Heart right ventricle (tissue), 16 donors: ENCODE measurements at places on chromosomes 7 and 10. TPM values are rescaled to one million over a fixed set of nuclear protein-coding genes. Genes with fewer than 3 reads are reported as not detected.

The KCNH2 gene
- total RNA-seq: 95.6 TPM

The AS3MT gene
- 15.3 TPM for total RNA-seq

The CTNNA3 gene
- total RNA-seq: 195 TPM

The FEZF1 gene
- not detected for total RNA-seq

The FXYD4 gene
- total RNA-seq: not detected

The SPDYE9 gene
- not detected for total RNA-seq

The MACC1 gene
- 0.79 TPM for total RNA-seq

The CPED1 gene
- 24.3 TPM for total RNA-seq

The PDK4 gene
- total RNA-seq: 236 TPM

The AKR1B1 gene
- 199 TPM for total RNA-seq

The DGKI gene
- 1.5 TPM for total RNA-seq

The MYO1G gene
- 0.57 TPM for total RNA-seq

- DNase-seq: no peak
These were observed 38.5 kb downstream of the SDHAF3 start for GRCh38 chr7:97155897-97156418.

GRCh38 chr7:143485094-143485493 lies 7.4 kb downstream of the TAS2R41 start:
- DNase-seq: no peak

DNA sequence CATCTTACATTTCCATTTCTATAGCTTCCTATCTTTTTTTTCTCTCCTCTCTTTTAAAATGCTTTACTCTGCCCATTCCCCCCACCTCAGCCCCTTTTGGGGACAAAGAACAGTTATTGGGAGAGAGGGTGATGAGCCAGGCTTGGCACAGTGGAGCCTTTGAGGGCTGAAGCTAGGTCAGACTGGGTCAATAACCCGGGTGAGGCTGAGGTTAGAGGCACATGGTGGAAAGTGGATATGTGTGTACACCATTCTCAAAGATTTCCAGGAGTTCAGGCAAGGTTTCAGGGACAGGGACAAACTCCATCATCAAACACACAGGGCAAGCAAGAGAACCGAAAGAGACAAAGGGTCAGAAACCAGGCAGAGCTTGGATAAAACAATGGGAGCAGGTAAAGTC lies 11.5 kb downstream of the ABCB4 start:
- no peak for DNase-seq

GRCh38 chr10:110376021-110376766 lies 71.5 kb upstream of the SMNDC1 start:
- peak; percentile 61 for DNase-seq

DNA sequence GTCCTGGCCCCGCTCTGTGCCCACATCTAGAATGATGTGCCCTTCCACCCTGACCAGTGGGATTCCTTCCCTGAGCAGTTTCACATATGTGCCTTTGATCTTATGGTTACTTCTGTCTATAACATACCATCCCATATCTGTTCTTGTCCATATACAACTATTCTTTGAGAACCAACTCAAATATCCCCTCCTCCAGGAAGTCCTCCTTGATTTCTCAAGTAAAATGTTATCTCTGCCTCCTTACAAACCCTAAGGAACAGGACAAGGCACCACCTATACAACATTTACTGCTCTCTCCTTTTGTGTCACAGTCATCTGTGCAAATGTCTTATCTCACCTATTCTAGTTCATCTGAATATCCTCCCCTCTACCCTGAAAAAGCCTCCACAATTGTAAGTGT lies 28.2 kb downstream of the HABP2 start:
- DNase-seq: no peak

DNA sequence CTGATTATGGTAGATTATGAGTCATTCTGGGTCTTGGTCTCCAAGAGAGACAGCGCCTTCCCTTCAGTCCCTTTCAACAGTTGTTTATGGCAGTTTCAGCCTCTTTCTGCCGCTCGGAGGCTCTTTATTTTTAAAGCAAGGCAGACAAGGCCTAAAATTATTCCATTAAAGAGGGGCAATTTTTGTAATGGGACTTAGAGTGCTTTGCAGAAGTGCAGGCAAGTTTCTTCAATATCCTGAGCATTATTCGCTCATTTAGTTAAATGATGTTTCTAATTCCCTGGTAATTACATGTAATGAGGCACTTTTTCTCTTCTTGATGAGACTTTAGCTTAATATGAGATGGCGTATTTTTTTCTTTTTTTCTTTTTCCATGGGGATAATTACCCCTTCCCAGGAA lies 33.6 kb downstream of the BUB3 start:
- no peak for DNase-seq

DNA sequence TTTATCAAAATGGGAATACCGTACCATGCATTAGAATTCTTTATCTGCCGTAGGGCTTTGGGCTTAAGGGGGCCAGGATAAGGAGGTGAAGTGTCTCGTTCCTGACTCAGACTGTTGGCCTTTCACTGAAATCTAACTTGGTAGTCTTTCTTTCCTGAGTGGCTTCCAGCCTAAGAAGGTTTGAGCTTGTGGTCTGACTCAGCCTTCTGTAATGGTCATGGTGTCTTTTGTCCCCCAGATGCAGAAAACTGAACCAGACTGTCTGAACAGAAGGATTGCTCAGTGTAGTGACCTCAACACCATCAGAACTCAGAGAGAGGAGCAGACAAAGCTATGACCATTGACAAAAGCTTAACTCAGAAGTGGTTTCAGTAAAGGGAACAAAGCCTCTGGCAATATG lies 39.5 kb downstream of the WNT2 start:
- no peak for DNase-seq

DNA sequence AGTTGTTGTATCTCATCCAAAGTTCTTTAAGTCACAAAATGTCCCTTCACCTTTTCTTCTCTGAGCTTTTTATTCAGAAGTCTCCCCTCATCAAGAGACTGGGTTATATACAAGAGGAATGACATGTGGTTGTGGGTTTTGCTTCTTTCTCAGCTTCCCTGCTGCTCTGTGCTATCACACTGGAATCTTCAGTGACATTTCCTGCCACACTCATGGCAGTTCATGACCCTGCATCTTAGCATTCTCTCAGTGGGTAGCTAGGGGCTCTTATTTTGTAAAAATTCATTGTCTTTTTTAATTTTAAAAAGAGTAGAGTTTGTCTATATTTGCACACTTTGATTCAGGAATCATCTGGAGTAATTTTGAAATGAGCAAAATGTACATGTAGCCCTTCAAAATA lies 236.9 kb upstream of the TMEM229A start:
- no peak for DNase-seq

- DNase-seq: no peak
These were observed 80.8 kb upstream of the RHOBTB1 start for GRCh38 chr10:61024856-61025201.

DNA sequence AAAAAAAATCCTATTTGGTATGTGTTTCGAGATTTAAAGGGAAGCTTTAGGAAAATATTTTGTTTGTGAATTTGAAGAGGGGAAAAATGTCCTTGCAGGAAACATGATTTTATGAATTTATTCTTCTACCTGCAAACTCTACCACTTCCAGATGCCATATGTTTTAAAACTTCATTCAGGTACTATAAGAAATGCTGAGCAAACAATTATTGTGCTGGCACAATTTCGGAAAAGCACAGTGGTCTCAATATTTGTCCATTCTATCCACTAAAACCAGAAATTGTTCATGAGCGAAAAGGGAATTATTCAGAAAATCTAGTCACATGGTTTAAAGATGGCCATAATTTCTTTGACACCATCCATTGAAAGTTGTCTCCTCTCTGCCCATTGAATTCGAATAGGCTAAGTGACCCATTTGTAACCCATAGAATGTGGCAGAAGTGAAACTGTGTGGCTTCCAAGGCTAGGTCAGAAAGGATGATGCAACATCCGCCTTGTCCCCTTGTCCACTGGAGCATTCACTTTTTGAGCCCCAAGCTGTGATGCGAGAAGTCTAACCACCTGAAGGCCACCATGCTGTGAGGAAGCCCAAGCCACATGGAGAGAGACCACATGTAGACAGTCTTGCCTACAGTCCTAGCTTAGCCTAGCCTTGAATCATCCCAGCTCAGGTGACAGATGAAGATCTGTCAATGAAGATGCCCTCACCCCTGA lies 189.8 kb upstream of the PRKCQ start:
- no peak for DNase-seq

DNA sequence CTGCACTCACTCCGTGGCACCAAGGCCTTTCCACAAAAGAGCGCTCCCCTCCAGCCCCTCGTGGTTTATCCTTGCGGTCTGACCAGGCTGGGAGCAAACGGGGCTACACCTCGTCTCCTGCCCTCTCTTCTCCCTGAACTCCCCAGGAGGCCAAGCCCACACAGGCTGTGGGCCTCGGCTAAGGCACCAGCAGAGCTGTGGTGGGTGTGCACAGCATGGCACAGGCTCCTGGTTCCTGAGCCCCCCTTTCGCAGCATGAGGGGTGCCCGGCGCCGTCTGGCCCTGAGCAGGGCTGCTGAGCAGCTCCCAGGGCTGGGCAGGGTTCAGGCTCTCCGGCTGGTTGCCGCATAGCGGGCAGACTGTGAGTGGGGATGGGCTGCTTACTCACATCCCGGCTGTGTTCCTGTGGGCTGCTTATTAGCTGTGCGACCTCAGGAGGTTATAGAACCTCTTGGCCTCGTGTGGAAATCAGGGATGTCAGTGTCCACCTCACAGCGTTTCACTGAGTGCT lies 90.4 kb downstream of the ZMIZ1 start:
- no peak for DNase-seq
